Activated T-helper 1 cell treated with Interleukin-2 at 50 U/mL for 16 hours (primary cell): ENCODE measurements at places on chromosomes 1 and 21.

GRCh38 chr1:65235867-65236805 is 73.2 kb upstream of the DNAJC6 start:
- no peak for DNase-seq

- DNase-seq: no peak
Observed at GRCh38 chr1:83546874-83547273, 452.1 kb downstream of the TTLL7 start.

DNA sequence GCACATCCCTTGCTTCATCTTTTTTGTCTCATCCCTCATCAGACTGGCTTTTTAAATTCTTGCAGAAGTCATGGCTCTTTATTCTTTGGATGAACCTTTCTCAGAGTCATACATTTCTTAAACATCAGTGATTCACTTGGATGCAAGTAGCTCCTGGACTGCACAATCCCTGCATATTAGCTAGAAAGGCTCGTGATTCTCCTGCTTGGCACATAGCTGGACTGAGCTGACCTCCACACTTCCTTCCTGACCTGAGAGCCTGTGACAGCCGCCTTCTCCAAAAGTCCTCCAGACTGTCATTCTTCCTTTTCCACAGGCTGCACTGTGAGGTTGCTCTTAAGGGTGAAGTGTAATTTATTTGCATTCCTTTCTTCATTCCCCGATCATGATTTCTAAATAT is 109.4 kb downstream of the RGL1 start:
- DNase-seq: no peak

GRCh38 chr21:37828556-37828955 is 87.7 kb downstream of the KCNJ6 start:
- DNase-seq: no peak

DNA sequence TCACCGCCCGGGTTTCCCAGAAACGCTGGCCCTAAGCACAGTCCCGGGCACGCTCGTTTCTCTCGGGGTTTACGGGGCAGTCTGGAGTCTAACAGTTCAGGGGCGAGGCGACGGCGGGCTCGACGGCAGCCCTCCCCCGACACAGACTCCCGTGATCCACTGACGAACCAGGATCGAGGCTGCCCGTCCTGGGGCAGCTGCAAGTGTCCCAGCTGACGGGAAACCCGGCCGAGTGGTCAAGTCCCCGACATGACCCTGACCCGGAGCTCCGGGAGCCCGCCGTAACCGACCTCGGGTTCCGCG is 494 bp downstream of the UBE2J2 start:
- no peak for DNase-seq

GRCh38 chr1:228146417-228147150 is 3.1 kb upstream of the GJC2 start:
- DNase-seq: no peak
